Caki2 (cell line): ENCODE measurements at places on chromosomes 4 and X.
A peak's percentile ranks its signal among the peaks of the same experiment; 100 is the strongest.

GRCh38 chr4:5206016-5206790, 154.9 kb downstream of the STK32B start:
- DNase-seq, result peak; percentile 74

- DNase-seq, result peak; percentile 80
These were observed 8.6 kb upstream of the JADE3 start for GRCh38 chrX:46903458-46904242.

GRCh38 chr4:38993683-38994082, 38.5 kb downstream of the TMEM156 start:
- DNase-seq, result no peak

DNA sequence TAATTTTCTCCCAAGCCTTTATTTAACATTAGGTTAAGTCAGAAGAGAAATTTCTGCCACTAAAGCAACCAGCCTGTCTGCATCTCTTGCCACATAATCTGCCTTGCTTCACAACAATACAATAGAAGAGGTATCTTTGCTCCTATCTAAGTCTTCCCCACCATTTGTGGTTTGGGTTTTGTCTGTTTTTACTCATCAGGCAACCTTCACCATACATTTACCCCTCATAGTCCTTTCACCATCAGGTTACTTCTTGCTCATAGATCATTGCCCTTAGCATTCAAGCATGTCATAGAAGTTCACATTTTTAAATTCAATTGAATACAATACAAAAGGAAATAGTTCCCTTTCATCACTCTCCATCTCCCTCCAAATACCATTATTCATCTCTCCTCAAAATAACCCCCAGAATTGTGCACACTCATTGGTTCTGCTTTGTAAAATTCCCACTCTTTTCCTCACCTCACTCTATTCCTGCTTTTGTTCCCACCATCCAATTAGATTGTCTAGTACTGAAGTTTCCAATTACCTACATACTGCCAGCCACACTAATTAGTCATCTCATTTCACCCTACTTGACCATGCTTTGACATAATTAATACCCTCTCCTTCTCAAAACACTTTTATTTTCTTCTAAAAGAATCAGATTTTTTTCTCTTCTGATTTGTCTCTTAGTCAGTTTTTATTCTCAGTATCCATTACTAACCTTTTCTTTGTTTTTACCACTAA, 1957.0 kb upstream of the AGA start:
- DNase-seq, result no peak

GRCh38 chr4:56742080-56742871, 61.2 kb upstream of the HOPX start:
- peak; percentile 8 for DNase-seq

DNA sequence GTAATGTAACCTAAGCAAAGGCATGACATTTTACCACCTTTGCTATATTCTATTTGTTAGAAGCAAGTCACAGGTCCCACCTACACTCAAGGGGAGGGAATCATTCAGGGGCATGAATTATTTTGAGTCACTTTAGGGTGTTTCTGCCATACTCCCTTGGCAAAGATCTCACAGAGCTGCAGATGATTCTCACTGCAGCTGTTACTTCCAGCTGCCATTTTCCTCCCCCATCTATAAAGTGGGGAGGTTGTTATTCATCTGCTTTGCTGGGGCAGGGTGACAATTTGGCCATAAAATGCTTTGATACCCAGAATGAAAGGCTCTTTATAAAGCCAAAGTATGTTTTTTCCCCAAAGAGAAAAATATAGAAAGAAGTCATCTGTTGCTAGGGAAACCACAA, 136.5 kb upstream of the SMIM31 start:
- no peak for DNase-seq
